Transverse colon (tissue), 4 donors: ENCODE measurements at places on chromosomes 1 and 21. TPM values are rescaled to one million over a fixed set of nuclear protein-coding genes. Genes with fewer than 3 reads are reported as not detected.

GRCh38 chr1:2193514-2194281 is 874 bp downstream of the FAAP20 start:
- H3K27ac ChIP-seq = peak overlapping the region; percentile 91

DNA sequence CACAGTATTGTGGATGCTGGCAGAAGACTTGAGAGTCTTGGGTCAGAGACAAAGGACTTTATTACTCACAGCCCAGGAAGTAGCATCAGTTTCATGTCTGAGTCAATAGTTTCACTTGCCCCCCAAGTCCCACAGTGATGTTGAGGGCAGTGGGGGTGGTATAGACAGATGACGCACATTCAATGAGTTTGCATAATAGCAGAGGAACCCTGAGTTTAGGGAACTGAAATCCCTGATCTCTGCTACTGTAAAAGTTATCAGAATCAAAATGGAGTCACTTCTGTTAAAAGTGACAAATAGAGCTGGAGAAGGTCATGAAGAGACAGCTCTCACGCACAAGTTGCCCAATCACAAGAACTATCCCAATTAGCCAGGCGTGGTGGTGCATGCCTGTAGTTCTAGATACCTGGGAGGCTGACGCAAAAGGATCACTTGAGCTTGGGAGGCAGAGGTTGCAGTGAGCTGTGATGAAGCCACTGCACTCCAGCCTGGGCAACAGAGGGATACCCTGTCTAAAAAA is 11.5 kb upstream of the HCRTR1 start:
- no peak overlapping the region for H3K4me3 ChIP-seq
- no peaks in the 10 kb centered on the region for H3K36me3 ChIP-seq
- no peak overlapping the region for H3K27ac ChIP-seq
- no peaks in the 10 kb centered on the region for H3K27me3 ChIP-seq
- no peaks in the 10 kb centered on the region for H3K4me1 ChIP-seq
- no peak for DNase-seq

DNA sequence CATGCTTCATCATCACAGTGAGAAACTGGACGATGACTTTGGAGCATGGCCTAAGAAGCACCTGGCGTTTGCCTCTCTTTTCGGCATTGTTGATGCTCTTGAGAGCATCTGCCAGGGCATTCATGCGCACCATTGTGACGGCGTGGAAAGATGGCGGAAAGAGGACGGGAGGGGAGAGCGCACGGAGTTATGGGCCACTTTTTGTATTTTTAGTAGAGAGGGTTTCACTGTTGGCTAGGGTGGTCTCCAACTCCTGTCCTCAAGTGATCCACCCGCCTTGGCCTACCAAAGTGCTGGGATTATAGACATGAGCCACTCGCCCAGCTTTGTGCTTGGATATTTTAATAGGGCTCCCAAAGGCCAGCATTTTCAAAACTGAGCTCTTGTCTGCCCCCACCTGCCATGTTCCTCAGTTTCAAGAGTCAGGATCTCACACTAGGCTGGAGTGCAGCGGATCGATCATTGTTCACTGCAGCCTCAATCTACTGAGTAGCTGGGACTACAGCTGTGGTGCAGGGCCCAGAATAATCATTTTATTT is 5.3 kb downstream of the RPS8 start:
- H3K27ac ChIP-seq = no peak overlapping the region
- H3K4me1 ChIP-seq = peaks cover 40% of the 10 kb centered on the region
- H3K4me3 ChIP-seq = no peak overlapping the region

DNA sequence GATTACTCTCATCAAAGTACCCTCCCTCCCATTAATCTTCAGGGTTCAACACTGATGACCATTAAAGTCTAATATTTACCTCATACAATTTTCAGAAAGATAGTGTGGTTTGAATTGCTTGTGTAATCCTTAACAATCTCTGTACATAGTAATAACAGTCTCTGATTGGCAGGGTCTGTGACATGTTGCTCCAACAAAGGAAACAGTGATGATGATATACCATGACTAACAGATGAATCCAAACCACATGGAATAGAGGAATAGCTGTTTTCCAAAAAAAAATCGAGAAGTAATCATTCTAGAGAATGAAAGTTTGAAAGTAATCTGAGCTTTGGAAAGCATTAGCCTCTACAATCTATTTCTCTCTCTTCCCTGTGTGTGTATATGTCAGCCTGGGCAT is 610.1 kb upstream of the NEGR1 start:
- H3K27me3 ChIP-seq = no peaks in the 10 kb centered on the region
- H3K4me3 ChIP-seq = no peak overlapping the region
- H3K4me1 ChIP-seq = no peaks in the 10 kb centered on the region
- H3K27ac ChIP-seq = no peak overlapping the region
- no peak for DNase-seq
- H3K36me3 ChIP-seq = no peaks in the 10 kb centered on the region

DNA sequence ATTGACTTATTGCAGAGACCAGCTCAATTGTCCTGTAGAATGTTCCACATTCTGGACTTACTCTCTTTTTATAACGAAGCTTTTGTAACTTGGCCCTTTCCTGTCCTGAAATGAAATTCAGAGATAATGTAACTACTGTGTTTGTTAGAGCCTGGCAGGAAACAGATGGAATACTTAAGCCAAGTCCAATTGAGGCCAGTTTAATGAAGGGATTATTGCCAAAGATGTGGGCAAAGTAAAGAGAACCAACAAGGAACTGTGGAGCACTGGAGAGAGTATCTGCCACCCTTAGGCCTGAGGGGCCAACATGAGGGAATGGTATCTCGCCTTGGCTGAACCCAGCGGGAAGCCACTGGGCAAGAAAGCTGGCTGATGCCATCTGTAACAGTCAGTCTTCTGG is 32.9 kb downstream of the MFSD2A start:
- H3K27ac ChIP-seq = no peak overlapping the region
- H3K36me3 ChIP-seq = no peaks in the 10 kb centered on the region
- H3K4me1 ChIP-seq = no peaks in the 10 kb centered on the region
- no peak overlapping the region for H3K4me3 ChIP-seq
- DNase-seq = no peak

GRCh38 chr1:160104486-160104885 is 6.1 kb upstream of the IGSF8 start:
- no peaks in the 10 kb centered on the region for H3K36me3 ChIP-seq
- H3K27ac ChIP-seq = peak overlapping the region; percentile 97
- no peak for DNase-seq
- H3K4me1 ChIP-seq = peaks cover 7% of the 10 kb centered on the region
- no peak overlapping the region for H3K4me3 ChIP-seq

DNA sequence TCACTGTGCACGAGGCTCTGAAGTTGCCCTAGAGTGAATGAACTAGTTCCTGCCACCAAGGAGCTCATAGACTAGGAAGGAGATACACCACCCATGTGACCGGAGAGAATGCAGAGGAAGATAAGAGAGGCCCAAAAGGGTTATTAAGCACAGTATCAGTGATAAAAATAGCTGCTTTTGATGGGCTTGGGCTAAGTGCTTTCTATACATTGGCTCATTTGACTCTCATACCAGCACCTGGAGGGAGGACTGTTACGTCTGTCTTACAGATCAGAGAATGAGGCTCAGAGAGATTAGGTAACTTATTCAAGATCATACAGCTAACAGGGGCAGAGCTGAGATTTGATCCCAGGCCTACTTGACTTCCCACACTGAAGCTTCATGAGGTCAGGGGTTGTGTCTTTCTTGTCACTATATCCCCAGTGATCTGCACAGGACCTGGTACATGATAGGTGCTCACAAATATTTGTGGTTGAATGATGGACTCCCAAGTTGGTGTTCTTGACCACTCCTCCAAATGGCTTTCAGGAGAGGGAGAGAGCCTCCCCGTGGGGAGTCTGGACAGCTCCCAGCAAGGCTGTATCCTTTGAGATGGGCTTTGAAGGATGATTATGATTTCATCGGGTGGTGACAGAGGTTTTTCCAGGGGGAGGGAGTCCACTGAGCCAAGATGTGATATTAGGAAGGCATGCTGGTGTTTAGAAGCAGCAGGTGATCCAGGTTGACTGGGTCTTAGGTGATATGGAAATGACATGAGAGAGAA is 14.4 kb downstream of the PPFIA4 start:
- no peaks in the 10 kb centered on the region for H3K36me3 ChIP-seq
- DNase-seq = no peak
- no peak overlapping the region for H3K4me3 ChIP-seq
- no peak overlapping the region for H3K27ac ChIP-seq
- H3K4me1 ChIP-seq = peaks cover 9% of the 10 kb centered on the region
- no peaks in the 10 kb centered on the region for H3K27me3 ChIP-seq

GRCh38 chr1:147745271-147745670 is 15.1 kb downstream of the GJA5 start:
- no peaks in the 10 kb centered on the region for H3K36me3 ChIP-seq
- no peak for DNase-seq
- no peaks in the 10 kb centered on the region for H3K4me1 ChIP-seq
- no peak overlapping the region for H3K27ac ChIP-seq
- no peak overlapping the region for H3K4me3 ChIP-seq

DNA sequence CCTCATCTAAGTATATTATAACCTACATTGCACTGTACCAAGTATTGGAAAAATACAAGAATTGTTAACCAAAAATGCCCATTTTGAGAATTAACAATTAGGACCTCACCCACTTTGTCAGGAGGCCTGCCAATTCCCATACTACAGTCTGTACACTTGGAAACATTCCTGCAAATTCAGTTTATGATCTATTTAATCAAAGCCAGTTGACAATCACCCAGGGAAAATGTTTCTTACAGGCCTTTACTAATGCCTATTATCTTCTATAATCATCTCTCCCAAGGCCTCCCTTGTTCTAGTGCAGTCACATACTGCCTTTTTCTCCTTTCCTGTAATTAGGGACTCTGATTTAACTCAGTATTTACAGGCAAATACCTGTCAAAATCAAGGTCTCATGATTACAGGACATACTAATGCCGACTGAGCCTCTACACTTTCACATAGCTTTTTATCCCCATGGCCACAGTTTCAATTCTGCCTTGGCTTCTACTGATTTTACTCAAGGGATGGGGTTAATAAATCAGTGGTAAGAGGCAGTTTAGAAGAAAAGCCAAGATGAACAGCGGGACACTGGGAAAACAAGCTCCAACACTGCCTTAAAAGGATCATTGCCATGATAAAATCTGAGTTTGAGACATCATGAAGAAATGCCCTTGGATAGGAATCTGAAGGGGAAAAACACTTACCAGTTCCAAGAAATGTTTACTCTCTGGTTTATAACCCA is 338.7 kb downstream of the VAV3 start:
- H3K27me3 ChIP-seq = no peaks in the 10 kb centered on the region
- no peaks in the 10 kb centered on the region for H3K4me1 ChIP-seq
- DNase-seq = no peak
- peak overlapping the region; percentile 59 for H3K27ac ChIP-seq
- H3K36me3 ChIP-seq = no peaks in the 10 kb centered on the region

- H3K36me3 ChIP-seq = no peaks in the 10 kb centered on the region
- no peaks in the 10 kb centered on the region for H3K4me1 ChIP-seq
These were observed 33.9 kb downstream of the EIF2D start for GRCh38 chr1:206578068-206578977.

- no peak overlapping the region for H3K27ac ChIP-seq
- H3K4me3 ChIP-seq = no peak overlapping the region
- no peaks in the 10 kb centered on the region for H3K4me1 ChIP-seq
- H3K27me3 ChIP-seq = no peaks in the 10 kb centered on the region
- no peak for DNase-seq
These were observed 25.5 kb downstream of the GBP2 start for GRCh38 chr1:89100412-89100811.

DNA sequence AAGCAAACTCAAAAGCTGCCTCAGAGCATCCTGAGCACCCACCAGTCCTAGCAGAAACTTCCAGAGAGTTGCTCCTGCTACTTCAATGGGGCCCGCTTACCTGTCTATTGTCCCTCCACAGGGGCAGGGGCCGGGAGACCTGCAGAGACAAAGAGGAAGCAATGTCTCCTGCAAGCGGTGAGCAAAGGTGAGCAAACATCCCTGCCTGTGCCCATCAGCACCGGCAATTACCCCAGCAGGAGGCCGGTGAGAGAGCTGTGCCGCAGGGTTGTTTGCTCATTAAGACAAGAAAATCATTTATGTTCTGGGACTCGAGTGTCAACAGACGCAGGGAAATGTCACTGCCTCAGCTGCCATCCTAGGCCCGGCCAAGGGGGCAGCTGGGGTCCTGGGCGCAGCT is 53.8 kb upstream of the TARDBP start:
- no peaks in the 10 kb centered on the region for H3K4me1 ChIP-seq
- no peak overlapping the region for H3K4me3 ChIP-seq
- no peak overlapping the region for H3K27ac ChIP-seq
- H3K27me3 ChIP-seq = no peaks in the 10 kb centered on the region
- no peaks in the 10 kb centered on the region for H3K36me3 ChIP-seq
- no peak for DNase-seq

DNA sequence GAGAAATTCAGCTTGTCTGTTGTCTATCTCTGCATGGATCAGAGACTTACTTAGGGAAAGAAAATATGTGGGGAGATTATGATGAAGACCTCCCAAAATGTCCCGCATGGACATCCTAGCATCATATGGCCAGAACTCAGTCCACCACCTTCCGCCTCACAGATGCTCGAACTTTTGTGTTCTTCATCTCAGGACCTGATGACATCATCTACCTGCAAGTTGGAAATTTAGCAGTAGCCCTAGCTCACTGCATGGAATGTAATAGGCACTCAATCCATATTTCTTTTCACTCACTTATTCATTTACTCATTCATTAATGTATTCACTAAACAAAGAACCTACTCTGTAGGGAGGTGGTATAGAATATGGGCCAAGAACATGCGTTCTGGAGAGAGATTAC is 96.8 kb downstream of the CLIC6 start:
- DNase-seq = no peak
- no peak overlapping the region for H3K27ac ChIP-seq
- H3K4me3 ChIP-seq = no peak overlapping the region
- H3K27me3 ChIP-seq = no peaks in the 10 kb centered on the region
- H3K4me1 ChIP-seq = no peaks in the 10 kb centered on the region

DNA sequence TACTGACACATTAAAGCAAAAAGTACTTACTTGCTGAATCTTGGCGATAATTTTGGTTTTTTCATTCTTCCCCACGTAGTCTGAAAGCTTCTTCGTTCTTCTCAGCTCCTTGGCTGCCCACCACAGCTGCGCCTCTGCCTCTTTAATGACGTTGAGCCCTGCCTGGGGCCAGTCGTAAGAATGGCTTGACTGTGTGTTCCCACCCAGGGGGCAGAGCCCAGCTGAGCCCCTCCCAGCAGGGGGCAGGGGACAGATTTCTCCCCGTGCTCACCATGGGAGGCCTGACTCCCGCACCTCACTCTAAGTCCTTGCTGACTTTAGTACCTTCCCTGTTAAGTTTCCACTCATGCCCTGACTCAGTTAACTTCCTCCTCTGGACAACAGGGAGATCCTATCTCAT is 9.0 kb downstream of the CFAP298 start:
- no peak for DNase-seq
- H3K27ac ChIP-seq = no peak overlapping the region
- no peak overlapping the region for H3K4me3 ChIP-seq
- H3K36me3 ChIP-seq = no peaks in the 10 kb centered on the region

The PLA2G2C gene
- not detected for total RNA-seq

The HFM1 gene
- total RNA-seq = 30.7 TPM

The MAN1C1 gene
- 2.4 TPM for total RNA-seq

The LCE6A gene
- total RNA-seq = not detected

The PROK1 gene
- total RNA-seq = not detected

The PPP1R12B gene
- 116 TPM for total RNA-seq
